CD8-positive, alpha-beta memory T cell (primary cell): ENCODE measurements at places on chromosomes 3 and 15.
A peak's percentile ranks its signal among the peaks of the same experiment; 100 is the strongest.

GRCh38 chr3:78880603-78881461 lies 887.0 kb downstream of the ROBO1 start:
- DNase-seq, result no peak
- H3K27ac ChIP-seq, result no peak overlapping the region
- H3K27me3 ChIP-seq, result no peaks in the 10 kb centered on the region
- no peak overlapping the region for H3K4me3 ChIP-seq

GRCh38 chr3:1195947-1196346 lies 103.1 kb downstream of the CNTN6 start:
- H3K27ac ChIP-seq, result no peak overlapping the region
- H3K4me3 ChIP-seq, result no peak overlapping the region
- H3K36me3 ChIP-seq, result no peaks in the 10 kb centered on the region
- H3K4me1 ChIP-seq, result no peaks in the 10 kb centered on the region
- H3K27me3 ChIP-seq, result no peaks in the 10 kb centered on the region

DNA sequence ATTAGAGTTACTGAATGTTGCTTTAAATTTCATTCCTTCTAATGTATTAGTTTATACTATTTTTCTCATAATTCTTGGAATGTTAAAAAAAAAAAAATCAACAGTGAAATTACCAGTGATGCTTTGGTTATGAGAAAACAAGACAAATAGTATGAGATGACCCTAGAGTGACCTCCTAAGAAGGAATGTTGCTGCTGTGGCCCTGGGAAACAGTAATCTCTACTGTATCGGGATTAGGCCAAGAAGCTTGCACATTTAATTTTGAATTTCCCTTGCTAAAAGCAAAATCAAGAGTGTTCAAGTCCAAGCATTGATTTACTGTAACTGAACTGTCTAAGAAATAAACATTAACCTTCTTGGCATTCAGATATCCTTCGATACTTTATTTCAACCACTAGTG lies 18.1 kb downstream of the TOPBP1 start:
- no peaks in the 10 kb centered on the region for H3K27me3 ChIP-seq
- no peak for DNase-seq
- H3K4me3 ChIP-seq, result no peak overlapping the region
- peaks cover 20% of the 10 kb centered on the region for H3K36me3 ChIP-seq
- H3K4me1 ChIP-seq, result no peaks in the 10 kb centered on the region

- no peak overlapping the region for H3K27ac ChIP-seq
- no peaks in the 10 kb centered on the region for H3K4me1 ChIP-seq
- no peak for DNase-seq
- no peak overlapping the region for H3K4me3 ChIP-seq
- no peaks in the 10 kb centered on the region for H3K36me3 ChIP-seq
Observed at GRCh38 chr15:68010361-68011153, 43.6 kb upstream of the PIAS1 start.

- DNase-seq, result no peak
- H3K4me1 ChIP-seq, result no peaks in the 10 kb centered on the region
- H3K36me3 ChIP-seq, result no peaks in the 10 kb centered on the region
Observed at GRCh38 chr3:40116478-40117177, 192.9 kb upstream of the EIF1B start.

GRCh38 chr15:41487802-41488201 lies 5.9 kb upstream of the ITPKA start:
- no peak overlapping the region for H3K27ac ChIP-seq
- no peak overlapping the region for H3K4me3 ChIP-seq
- no peak for DNase-seq

DNA sequence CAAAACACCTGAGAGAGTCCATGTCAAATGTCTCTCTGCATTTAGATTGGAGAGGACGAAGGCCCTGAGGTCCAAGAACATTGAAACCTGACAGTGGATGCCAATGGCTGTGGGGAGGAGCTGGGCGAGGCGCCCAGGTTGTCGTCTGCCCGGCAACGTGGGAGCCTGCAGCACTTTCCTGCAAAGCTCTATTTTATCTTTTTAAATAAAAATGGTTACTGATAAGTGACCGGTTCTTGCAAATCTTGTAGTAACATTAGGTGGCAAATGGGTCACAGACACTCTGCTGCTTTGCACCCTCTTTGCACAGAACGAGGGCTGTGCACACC lies 19.5 kb upstream of the FANCD2 start:
- H3K4me3 ChIP-seq, result no peak overlapping the region
- no peaks in the 10 kb centered on the region for H3K27me3 ChIP-seq
- peaks cover 18% of the 10 kb centered on the region for H3K4me1 ChIP-seq
- no peaks in the 10 kb centered on the region for H3K36me3 ChIP-seq
- no peak for DNase-seq
- H3K27ac ChIP-seq, result no peak overlapping the region

DNA sequence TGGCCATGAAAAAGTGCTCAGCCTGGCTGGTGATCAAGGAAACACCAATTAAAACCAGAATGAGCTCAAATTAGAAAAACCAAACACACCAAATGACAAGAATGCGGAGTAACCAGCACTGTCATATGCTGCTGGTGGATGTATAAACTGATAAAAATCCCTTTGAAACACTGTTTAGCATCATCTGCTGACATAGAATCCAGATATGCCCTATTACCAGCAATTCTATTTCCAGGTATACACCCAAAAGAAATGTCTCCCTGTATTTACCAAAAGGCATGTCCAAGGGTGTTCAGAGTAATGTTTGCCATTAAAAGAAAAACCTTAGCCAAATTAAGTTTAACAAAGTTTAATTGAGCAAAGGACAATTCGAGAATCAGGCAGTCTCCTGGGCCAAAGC lies 138.6 kb downstream of the FMN1 start:
- H3K27me3 ChIP-seq, result no peaks in the 10 kb centered on the region
- H3K27ac ChIP-seq, result no peak overlapping the region
- no peaks in the 10 kb centered on the region for H3K36me3 ChIP-seq
- H3K4me3 ChIP-seq, result no peak overlapping the region

DNA sequence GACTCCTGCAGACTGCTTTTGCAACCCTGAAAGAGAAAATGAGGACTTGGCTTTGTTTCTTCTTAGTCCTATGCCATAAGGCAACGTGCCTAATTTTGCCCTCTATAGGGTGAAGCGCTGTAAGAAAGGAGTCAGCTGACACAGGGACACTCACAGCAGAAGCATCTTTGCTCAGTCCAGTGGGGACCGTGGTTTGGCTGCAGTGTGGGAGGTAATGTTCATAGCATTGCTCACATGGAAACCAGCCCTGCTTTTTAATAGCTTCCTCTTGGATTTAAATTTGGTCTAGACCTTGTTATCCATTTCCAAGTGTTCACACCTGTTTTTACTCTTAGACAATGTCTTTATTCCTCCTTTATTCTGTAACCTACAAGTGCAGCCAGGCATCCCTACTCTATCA lies 1032.1 kb downstream of the NTRK3 start:
- no peaks in the 10 kb centered on the region for H3K4me1 ChIP-seq
- no peak for DNase-seq
- H3K27me3 ChIP-seq, result no peaks in the 10 kb centered on the region

GRCh38 chr15:52563501-52564060 lies 5.2 kb downstream of the ARPP19 start:
- no peak overlapping the region for H3K27ac ChIP-seq
- H3K36me3 ChIP-seq, result no peaks in the 10 kb centered on the region

- peak overlapping the region; percentile 94 for H3K4me3 ChIP-seq
- H3K27me3 ChIP-seq, result no peaks in the 10 kb centered on the region
- H3K27ac ChIP-seq, result peak overlapping the region; percentile 82
- no peak for DNase-seq
- peaks cover 44% of the 10 kb centered on the region for H3K4me1 ChIP-seq
- H3K36me3 ChIP-seq, result no peaks in the 10 kb centered on the region
Observed at GRCh38 chr3:43287500-43287873, 1.1 kb downstream of the SNRK start.

DNA sequence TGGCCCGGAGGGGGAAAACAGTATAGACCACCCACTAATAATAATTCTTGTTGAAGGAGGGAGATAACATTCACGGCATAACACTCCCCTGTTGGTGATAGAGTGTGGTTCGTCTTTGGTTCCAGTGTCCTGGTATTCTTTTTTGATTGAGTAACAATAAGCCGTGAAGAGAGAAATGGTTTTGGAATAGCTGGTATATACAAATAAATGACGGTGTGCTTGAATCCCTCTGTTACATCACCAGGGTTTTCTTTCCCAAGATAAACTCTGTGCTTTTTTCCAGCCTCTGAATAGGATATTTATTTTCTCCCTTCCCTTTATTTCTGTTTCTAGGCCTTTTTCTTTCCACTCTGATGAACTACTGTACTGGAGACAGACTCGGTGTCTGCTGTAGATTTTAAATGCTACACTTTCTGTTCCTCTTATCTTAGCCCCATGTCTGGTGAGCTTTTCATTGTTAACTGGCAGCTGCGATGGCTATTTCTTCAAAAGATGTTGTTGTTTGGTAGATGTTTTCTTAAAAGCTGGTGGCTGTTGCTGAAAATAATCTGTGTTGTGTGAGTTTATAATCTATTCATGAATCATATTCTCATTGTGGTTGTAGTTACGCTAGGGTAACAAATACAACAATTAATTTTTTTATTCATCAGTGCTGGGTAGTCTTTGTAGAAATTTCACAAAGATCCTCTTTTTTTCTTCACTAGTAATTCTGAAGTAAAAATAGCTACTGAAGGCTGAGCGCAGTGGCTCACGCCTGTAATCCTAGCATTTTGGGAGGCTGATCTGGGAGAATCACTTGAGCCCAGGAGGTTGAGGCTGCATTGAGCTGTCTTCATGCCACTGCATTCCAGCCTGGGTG lies 15.5 kb upstream of the SCAANT1 start:
- no peak overlapping the region for H3K27ac ChIP-seq
- H3K4me1 ChIP-seq, result peaks cover 10% of the 10 kb centered on the region

DNA sequence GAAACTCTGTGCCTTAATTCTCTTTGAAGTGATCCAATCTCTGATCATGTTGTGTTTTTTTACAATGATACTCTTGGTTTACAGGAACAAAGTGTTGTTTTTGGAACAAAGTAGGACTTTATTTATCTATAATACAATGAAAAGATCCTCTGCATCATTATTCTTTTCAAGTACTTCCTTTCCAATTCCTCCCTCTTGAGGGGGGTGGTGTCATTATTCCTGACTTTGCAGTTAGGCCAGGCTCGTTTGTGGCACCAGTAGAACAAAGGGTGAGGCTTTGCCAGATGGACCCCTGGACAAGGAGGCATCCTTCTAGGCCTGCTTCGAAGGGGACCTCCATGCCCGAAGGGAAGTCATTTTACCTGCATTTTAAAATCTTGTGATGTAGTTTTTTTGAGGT lies 41.7 kb upstream of the ZBTB38 start:
- no peak for DNase-seq
- H3K27me3 ChIP-seq, result no peaks in the 10 kb centered on the region
- no peaks in the 10 kb centered on the region for H3K36me3 ChIP-seq
- peaks cover 8% of the 10 kb centered on the region for H3K4me1 ChIP-seq
- no peak overlapping the region for H3K4me3 ChIP-seq

DNA sequence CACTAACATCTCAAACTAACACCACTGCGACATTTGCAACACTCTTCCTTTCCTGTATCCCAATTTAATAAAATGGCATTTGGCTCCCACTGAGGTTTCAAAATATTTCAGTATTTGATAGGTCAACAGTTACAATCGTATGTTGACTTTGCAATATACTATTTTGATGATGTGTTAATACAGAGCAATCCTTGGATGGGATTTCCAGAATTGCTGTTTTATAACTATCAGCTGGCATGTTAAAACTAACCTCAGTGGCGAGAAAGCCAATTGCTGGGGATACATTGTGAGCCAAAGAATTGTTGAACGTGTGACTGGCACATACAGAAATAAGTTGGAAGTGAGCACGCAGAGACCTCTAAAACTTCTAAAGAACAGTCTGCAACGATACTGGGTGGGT lies 226.1 kb upstream of the LYSMD4 start:
- H3K4me3 ChIP-seq, result no peak overlapping the region
- H3K27me3 ChIP-seq, result no peaks in the 10 kb centered on the region
- no peak for DNase-seq
- H3K36me3 ChIP-seq, result no peaks in the 10 kb centered on the region
- H3K27ac ChIP-seq, result no peak overlapping the region

DNA sequence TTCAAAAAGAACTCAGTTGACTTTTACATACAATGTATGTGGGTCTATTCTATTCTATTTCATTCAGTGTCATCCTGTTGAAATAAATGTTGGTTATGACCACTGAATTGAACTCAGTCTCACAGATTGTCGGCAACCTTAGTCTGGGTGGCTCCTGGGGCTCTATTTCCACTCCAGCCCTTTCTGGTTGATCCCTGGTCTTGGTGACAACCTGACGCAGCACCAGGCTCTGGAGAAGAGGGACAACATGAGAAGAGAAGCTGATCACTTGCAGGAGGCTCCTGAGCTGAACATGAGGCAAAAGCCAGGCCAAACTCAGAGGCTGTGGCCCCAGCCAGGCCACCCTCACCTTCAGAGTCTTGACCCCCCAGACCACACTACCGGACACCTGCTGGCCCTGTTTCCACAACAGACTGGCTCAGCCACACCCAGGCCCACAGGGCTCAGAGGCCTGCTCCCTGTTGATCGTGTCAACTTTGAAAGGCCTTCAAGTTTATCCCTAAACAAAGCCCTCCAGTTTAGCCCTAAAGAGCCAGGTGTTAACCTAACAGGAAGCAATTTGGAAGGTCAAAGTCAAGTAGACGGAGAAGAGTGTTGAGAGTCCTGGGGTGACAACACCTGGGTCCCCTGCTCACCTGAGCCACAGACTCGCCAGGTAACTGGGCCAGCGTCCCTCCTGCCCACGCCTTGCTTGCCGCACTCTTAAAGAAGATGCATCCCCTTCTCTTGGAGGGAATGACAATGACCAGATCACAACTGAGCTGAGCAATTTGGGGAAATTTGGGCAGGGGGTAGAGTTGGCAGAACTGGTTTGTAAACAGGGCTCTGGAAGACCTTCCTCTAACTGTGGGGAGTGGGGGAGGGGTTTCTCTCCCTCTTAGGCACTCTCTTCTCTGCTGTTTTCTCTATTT lies 15.4 kb upstream of the MUC20 start:
- H3K27me3 ChIP-seq, result no peaks in the 10 kb centered on the region
- H3K27ac ChIP-seq, result no peak overlapping the region
- H3K36me3 ChIP-seq, result peaks cover 16% of the 10 kb centered on the region
- H3K4me1 ChIP-seq, result no peaks in the 10 kb centered on the region
- no peak overlapping the region for H3K4me3 ChIP-seq
- DNase-seq, result no peak

DNA sequence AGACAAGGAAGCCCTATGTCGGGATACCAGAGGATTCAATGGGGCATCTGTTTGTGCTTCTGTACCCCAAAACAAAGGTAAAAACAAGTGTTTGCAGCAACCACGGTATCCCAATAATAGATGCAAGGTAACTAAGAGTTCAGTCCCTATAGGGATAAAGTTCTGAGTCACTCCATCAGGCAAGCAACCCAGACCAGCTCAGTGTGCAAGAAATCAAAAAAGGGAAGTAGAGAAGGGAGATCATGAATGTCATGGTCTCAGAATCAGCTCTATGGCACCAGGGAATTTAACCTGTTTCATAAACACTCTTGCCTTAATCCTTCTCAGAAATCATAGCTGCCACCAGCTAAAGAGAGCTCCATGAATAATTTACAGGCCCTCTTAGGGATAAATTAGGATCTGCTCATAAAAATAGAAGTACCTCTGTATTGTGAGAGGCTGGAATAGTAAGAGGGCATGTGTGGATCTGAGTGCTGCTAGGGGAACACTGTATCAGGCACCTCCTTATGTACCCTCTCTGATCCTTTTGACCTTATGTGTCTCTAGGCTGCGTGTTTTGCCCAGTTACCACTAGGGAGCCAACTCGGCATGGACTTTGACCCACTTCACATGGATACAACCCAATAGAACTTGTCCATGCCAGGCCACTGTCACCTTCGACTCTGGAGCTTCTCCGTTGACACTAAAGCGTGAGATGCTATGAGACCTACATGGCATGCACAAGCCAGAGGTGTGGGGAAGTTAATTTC lies 754.6 kb downstream of the AGBL1 start:
- H3K27me3 ChIP-seq, result no peaks in the 10 kb centered on the region
- no peaks in the 10 kb centered on the region for H3K36me3 ChIP-seq
- no peak overlapping the region for H3K27ac ChIP-seq
- DNase-seq, result no peak
- H3K4me3 ChIP-seq, result no peak overlapping the region
